Activated CD4-positive, alpha-beta T cell treated with anti-CD3 and anti-CD28 coated beads, Interleukin-2, amount 50 U/mL, for 16 hours (primary cell): ENCODE measurements at places on chromosomes 3 and 15.

DNA sequence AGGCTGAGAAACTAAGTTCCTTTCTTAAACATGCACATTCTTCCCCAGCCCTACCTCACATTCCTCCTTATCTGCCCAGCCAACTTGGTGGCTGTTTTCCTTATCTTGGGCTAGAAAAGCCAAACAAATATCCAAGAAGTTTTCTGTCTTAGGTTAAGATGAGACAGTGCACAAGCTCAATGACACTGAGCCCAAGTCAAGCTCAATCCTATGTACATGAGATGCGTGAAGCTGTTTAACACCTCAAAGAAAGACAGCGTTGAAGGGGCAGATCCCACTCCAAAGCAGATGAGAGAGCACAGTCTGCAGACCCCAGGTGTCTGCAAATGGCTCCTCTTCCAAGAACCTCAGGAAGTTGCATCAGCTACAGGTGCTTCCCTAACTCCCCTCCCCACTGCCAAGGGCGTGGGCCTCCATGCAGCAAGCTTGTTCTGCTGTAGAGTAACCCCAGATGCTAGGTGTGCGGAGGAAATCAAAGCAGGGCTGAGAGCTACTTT, 16.6 kb downstream of the LRRC2 start:
- DNase-seq = no peak

DNA sequence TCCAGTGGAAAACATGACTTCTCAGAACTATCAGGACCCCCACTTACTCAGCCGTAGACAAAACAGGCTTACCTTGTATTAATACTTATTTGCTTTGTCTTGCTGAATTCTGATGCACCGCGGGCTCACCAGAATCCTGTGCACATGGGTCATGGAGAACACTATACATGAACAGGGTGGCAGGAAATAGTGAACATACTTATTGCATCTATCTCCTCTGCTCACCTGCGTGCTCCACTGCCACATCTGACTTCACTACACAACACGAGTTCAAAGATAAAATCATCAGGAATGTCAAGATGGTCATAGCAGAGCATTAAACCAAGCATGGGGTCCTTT, 10.7 kb upstream of the MAPK6 start:
- no peak for DNase-seq

- DNase-seq = no peak
Observed at GRCh38 chr3:8727605-8728512, 5.7 kb upstream of the CAV3 start.

DNA sequence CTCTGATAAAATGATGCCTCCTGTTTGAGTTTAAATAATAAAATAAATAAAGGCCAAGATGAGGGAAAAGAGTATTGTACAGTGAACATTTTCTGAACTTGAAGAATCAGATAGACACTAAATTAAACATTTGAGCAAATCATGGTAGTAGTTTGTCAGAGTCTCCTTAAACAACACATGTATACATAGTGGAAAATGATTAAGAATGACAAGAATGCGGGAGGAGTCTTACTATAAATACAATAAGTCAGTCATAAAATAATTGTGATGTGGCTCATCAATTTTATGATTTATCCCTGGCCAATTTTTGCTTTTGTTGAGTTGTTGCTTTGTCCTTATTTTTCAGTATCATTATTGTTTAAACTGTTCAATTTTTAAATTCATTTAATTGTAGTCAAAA, 158.0 kb upstream of the TMC3 start:
- no peak for DNase-seq

DNA sequence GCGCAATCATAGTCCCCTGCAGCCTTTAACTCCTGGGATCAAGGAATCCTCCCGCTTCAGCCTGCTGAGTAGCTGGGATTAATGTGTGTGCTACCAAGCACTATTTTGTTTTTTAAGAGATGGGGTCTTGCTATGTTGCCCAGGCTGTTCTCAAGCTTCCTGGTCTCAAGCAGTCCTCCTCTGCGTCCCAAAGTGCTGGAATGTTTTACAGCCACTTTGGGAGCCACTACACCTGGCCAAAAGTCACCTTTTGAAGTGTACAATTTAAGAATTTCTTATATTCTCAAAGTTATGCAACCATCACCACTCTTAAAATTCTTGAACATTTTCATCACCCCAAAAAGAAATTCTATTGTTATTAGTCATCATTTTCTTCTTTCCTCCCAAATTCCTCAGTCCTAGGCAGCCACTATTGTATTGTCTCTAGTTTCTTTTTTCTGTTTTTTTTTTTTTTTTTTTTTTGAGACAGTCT, 17.8 kb downstream of the CDV3 start:
- no peak for DNase-seq

DNA sequence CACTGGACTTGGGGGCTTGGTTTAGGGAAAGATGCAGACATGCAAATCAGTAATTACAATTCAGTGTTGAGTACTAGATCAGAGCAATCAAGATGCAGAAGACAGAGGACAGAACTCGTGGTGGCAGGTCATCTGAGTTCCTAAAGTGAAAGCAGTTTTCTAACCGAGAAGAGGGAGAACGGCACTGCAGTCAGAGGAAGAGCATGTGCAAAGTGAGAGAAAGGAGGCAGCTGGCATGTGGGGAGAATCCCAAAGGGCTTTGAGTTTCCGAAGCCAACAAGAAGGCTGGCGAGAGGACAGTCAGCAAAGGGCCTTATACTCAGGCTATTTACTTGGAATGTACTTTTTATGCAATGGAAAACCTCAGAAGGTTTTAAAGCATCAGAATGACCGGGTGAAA, 87.0 kb downstream of the ANP32A start:
- DNase-seq = no peak

GRCh38 chr15:56124391-56124790, 119.3 kb downstream of the RFX7 start:
- no peak for DNase-seq

DNA sequence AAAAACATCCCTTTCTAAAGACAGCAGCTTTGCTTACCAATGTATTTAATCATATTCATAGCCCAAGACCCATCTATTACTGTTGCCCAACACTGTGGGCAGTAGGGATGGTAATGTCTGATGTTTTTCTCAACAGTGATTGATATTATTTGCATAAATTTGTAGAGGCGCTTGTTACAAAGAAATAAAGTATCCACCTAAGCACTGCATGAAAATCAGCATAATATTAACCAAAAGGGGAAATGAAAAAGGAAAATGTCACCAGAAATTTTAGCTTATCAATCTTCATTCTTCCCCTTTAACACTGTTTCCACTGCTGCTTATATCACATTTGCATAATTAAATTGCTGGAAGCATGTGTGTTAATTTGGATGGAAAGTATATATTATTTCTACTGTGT, 140.5 kb downstream of the CTNNB1 start:
- DNase-seq = no peak

DNA sequence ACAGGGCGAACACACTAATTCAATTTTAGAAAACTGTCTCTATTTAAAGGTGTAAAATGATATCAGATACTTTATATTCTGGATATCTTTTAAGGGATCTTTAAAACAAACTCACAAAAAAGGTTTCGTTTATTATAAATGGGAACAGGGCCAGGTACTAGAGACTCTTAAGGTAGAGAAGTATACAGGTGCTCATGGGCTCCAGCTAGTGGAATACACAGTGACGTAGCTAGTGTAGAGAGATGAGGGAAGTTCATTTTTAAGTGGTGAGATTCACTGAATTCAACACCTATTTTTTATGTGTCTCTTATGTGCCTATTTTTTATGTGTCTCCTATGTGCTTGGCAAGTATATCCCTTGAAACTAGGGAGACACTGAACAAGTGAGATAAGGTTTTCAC, 132.7 kb upstream of the FAM3D start:
- no peak for DNase-seq

DNA sequence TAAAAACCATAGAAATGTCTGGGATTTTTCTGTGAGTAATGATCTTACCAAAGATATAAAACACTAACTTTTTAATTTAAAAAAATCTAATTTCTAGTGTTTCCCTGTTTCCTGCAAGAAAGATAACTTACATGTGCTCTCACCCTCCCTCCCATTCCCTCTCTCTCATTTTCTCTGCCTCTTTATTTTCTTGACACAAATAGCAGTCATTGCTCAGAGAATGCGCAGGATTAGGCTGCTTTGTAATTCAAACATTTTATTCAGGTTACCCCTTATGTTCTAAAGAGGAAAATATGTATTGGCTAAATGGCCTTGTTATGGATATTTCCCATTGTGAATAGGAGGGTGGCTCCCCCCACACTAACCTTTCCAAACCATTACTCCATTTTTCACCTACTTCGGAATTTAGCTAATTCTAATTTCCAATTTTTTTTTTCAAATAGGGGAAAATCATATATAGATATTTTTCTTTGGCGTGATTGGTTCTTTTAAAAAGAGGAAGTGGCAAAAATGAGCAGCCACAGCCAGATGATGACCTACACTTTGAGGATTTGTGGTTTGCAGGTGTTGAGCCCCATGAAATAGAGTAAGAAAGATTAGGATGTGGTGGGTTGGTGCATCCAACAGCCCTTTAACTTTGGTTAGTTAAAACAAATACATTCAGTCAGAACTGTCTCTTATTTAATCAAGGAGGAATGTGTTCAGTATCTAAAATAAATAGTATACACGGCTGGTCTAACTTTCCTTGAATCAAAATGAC, 554.4 kb downstream of the IGSF11 start:
- DNase-seq = no peak

- no peak for DNase-seq
Observed at GRCh38 chr15:90382320-90382719, 5.7 kb upstream of the IQGAP1 start.

DNA sequence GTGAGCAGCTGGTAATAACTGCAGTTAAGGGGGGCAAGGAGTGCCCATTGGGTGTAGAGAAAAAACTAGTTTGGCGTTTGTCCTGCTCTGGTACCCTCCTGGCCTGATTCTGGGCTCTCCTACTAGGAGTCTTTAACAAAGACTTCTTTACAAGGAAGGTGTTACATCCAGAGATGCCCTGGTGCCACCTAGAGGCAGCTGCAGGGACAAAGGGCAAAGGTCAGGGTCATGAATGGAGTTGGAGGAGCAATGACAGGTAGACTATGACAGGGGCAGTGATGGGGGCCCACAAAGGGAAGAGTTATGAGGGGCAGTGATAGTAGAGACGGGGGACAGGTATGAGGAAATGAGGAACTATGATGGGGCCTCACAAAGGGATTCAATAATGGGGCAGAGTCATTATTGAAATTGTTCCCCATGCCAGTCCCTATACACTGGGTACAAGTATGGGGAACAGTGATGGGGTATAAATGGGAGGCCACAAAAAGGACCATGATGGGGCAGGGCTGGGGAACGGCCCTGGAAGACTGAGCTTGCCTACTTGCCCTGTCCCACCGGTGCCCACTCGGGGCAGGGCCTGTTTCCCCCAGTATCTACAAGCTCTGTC, 7.9 kb downstream of the CCDC71 start:
- DNase-seq = peak; percentile 62

DNA sequence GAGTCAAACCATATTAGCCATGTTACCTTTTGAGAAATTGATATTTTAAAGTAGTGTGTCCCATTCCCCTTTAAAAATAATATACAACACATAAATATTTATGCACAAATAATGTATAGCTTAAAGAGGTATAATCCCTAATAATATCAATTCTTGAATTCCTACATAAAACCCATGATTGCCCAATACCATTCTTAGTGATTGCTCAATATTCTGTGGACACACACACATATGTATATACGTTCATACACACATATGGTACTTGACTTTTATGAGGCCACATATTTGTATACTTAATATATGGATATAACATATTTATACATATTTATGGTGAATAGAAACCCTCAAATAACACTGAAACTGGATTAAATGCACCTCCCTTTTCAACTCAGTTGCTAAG, 367.4 kb downstream of the ZBBX start:
- DNase-seq = no peak

GRCh38 chr3:149832086-149832485, 19.1 kb downstream of the RNF13 start:
- DNase-seq = no peak

DNA sequence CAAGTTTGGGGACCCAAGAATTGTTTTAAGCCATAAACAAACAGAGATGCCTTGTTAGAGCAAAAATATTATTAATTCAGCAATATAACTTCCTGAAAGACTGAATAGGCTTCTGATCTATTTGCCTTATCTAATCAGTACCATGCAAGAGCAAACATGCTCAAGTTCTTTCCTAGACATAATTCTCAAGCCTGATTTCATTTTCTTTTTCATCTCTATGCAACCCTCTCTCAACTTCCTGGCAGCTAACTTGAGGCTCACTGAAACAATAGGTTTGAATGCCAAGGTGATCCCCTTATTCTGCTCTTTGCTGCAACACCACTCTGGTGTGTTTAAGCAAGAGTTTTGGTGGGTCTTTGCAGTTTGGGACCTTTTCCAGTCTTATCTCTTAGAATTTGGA, 230.9 kb upstream of the CD96 start:
- no peak for DNase-seq

DNA sequence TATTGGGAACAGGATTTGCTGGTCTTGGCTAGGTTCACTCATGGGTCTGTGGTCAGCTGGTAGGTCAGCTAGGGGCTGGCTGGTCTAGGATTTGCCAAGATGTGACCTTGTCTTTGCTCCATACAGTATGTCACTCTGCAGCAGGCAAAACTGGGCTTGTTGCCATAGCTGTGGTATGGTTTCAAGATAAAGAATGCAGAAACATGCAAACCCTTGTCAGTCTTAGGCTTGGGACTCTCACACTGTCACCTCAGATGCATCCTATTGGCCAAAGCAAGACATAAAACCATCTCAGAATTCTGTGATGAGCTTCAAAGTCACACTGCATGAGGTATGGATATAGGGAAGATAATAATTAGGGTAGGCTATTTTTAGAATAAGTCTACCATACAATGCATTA, 66.6 kb upstream of the TBC1D5 start:
- DNase-seq = no peak

DNA sequence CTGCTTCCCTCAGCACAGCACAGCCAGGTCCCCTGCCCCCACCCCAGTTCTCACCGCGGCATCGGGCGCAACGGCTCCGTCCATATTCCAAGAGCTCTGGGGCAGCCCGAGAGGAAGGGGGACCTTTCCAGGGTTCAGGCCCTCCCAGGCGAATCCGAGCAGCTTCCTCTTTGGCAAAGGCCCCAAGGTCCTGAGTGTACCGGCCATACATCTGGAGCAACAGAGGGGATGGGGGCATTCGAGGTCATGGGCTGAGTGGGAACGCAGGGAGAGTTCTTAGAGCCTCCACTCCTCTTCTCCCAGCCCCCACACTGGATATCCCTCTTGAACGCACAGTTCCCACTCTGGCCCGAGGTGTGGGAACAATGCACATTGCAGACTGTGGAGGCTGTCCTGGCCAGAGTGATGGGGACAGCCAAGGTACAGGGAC, 2.5 kb downstream of the CLCN2 start:
- no peak for DNase-seq

GRCh38 chr3:172042136-172042662, 2.8 kb downstream of the FNDC3B start:
- DNase-seq = no peak

GRCh38 chr15:79932447-79932846, 35.6 kb upstream of the MTHFS start:
- no peak for DNase-seq

DNA sequence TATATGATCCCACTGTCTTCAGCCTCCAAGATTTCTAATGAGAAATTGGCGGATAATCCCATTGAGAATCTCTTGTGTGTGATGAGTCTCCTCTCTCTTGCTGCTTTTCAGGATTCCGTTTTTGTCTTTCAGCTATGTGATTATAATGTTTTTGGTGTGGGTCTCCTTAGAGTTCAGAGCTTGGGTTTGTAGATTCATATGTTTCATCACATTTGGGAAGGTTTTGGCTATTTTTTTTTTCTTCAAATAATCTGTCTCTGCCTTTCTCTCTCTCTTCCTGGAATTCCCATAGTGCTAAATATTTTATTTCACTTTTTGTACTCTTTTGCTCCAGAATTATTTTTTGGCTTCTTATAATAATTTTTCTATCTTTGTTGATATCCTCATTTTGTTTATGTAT, 40.4 kb downstream of the SACM1L start:
- no peak for DNase-seq
